ENCODE measurements at places on chromosomes 16 and 17.

- no peak for DNase-seq
Observed at GRCh38 chr17:56603486-56604238, 10.2 kb downstream of the NOG start.

- no peak for DNase-seq
Observed at GRCh38 chr16:68035227-68035626, 12.1 kb downstream of the DUS2 start.

- DNase-seq, result no peak
Observed at GRCh38 chr17:4318596-4318995, 47.9 kb downstream of the UBE2G1 start.

GRCh38 chr17:13788385-13788784, 186.7 kb upstream of the HS3ST3A1 start:
- DNase-seq, result no peak

GRCh38 chr16:58046936-58047335, 21.4 kb downstream of the MMP15 start:
- no peak for DNase-seq

DNA sequence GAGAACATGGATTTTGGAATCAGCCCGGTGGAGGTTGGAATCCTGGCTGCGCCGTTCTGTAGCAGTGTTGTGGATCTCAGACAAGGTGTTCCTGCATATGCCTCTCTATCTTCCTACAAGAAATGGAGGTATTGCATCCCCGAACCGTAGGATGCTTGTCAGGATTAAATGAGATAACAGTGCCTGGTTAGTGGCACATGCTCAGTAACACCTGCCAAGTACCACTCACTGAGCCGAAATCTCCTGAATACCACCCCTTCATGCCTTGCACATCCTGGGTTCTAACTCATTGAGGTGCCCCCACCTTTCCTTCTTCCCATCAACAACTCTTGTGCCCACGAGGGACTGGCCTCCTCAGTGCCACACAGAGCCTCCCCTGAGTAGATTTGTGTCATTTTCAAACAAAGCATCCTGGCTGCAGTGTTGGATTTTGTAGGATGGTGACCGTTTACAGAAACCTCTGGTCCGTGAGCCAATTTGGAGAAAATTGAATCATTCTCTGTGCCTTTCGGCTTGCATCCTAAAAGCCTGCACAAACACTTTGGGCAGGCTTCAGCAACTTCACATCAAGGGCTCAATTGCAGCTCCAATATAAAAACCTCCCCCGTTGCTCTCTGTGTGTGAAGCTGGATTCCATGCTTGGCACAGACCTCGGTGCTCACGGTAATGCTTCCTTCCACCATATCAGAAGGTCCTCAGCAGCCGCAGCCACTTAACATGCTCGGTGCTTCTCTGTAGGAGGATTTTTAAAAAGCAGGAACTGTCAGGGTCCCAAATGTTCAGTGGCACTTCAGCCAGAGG, 84.2 kb downstream of the WWOX start:
- DNase-seq, result no peak

DNA sequence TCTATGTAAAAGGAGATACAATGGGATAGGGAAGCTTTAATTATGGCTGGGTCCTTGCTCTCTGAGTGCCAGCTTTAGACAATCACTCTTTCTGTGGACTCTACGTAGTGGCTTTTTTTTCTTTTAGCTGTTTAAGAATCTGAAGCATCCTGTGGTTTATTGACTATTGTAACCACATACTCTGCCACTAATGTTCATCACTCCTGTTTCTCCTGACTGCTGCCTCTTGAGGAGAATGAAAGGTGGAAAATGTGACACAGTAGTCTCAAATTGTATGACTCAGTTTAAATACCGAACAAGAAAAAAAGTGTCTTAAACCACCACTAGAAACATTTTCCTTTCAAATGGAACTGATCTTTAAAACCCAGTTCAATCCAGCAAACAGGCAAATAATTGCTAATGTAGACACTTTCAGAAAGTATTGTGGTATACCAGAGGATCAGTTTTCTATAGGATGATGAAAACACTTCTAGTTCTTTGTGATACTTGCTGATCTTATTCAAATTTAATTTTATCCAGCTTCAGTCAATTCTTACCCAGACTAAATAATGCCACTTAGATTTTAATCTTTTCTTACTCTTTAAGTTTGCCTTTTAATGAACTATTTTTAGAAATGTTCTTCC, 302.7 kb upstream of the PMFBP1 start:
- peak; percentile 55 for DNase-seq

- DNase-seq, result no peak
Observed at GRCh38 chr17:81150377-81151077, 14.8 kb upstream of the PVALEF start.

DNA sequence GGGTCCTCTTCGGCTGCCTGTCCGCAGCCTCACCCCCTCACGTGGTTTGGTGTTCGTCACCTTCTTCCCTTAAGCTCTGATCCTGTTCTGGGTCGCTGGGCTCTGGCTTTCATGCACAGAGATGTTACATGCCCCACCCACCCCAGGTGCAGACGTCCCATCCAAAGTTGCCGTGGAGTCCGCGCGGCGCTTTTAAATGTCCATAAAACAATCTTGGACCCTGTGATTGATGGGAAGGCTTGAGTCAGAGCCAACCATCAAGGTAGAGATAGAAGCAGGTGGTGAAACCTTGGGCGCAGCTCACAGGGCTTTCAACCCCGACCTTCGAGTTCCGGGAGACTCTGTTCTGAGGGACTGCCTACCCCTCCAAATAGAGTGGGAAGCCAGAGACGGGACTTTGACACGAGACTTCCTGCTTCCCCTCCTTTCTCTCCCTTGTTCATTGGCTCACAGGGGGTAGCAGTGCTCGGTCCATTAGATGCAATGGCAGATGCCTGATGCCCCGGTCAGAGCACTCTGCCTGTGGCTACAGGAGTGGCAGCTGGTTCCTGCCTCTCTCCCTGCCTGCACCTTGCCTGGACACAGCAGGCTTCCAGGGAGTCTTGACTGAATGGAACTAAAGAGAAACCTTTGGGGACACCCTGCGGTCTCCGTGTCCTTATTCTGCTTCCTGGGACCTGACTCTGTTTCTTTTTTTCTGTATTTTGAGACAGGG, 4.0 kb downstream of the ENGASE start:
- no peak for DNase-seq

GRCh38 chr17:39167476-39167875, 1.5 kb upstream of the ARL5C start:
- DNase-seq, result no peak

DNA sequence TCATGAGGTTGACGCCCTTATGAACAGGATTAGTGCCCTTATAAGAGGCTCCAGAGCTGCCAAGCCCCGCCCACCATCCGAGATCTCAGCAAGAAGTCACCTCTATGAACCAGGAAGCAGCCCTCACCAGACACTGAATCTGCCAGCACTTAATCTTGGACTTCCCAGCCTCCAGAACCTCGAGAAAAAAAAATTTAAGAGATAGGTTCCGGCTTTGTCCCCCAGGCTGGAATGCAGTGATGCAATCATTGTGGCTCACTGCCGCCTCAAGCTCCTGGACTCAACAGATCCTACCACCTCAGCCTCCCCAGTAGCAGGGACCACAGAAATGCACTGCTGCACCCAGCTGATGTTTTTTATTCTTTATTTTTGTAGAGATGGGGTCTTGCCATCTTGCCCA, 22.5 kb upstream of the ADCY9 start:
- no peak for DNase-seq

- peak; percentile 70 for DNase-seq
Observed at GRCh38 chr17:77233635-77234334, 93.0 kb downstream of the SEC14L1 start.

DNA sequence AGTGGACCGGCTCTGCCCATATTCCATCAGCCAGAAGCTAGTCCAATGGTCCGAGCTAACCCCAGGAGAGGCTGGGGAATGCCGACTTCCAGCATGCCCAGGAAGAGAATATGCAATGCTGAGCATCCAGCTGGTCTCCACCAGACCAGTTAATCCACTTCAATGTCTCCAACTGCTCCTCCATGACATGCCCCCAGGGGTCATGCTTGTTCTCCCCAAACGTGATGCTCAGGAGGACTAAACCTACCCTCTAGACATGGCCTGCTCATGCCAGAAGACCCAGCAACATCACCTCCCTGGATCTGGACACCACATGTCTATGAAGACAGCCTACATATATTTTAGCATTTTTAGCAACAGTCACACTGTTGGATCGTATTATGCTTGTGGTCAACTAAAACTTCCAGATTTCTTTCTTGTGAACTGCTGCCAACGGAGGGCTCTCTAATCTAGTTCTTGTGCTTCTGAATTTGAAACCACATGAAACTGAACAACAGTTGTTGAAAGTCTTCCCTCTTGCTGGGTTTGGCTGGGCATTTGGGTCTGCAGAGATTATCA, 245.1 kb downstream of the SOX9 start:
- DNase-seq, result no peak

GRCh38 chr17:4474093-4474492, 24.6 kb upstream of the SPNS2 start:
- no peak for DNase-seq

- no peak for DNase-seq
Observed at GRCh38 chr17:17126131-17127110, 79.7 kb downstream of the PLD6 start.

GRCh38 chr16:28531777-28532744, 6.7 kb downstream of the NUPR1 start:
- no peak for DNase-seq

DNA sequence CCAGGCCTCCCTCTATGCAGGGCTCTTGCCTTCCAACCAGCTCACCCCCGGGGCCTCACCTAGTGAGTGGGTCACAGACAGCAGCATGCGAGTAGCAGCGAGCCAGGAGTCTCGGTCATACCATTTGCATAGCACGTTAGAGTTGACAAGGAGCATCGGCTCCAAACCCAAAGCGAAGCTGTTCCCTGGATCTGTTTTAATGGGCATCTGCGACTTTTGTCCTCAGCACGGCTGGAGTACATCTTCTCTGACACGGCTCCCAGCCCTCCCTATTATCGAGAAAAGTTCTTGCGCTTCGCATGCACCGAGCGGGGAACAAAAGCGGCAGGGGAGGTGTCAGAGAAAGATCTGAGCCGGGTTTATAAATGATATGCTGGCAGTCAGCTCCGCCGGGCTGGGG, 253.3 kb downstream of the MAF start:
- no peak for DNase-seq

DNA sequence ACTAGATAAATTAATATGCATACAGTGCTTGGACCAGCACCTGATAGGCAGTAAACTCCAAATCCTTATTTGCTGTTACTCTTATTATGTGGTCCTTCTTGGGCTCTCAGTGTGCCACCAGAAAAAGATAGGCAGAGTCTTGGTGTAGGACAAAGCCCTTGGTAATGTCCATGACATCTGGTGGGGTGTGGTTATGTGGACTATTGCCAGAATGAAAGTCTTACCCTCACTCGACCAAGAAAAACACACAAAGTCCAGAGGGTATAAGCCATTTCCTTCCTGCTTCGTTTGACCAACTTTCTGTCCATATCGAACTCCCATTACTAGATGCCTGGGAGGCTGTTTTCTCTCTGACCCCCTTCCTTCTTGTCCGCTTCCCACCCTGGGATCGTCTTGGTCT, 140.9 kb downstream of the UTP18 start:
- no peak for DNase-seq

DNA sequence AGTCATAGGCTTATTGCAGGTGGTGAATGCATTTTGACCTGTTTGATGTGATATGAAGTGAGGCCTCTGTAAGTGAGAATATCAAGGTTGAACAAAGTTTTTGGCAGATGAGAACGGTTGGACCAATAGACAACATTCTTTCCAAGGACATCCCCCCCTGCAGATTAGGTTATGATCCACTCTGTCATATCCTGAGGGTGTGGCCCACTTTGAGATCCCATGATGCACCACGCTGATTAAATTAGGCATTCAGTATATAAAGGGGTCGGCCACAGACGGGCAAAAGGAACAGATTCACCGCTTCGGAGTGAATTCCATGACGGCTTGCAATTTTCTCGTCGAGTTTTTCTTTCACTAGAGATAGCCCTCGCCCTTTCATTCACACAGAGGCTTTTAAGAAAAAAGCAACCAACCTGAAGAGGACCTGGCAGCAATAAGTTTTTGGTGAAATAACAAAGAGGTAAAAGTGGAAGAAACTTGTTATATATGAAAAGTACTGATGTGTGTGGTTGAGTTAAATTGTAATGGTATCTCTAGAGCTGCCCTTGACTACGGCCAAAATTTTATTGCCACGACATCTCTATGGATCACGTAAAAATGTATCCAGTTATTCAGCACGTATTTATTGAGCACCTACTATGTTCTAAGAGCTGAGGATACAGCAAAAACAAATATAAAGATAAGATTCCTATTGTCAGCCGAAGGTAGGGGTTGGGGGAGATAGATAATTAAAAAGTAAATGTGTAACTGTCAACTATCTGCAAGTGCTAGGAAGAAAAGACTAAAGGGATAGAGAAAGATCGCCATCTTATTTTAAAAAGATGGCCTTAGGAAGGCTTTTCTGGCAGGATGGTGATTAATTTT, 1.7 kb upstream of the RBBP6 start:
- DNase-seq, result peak; percentile 6

DNA sequence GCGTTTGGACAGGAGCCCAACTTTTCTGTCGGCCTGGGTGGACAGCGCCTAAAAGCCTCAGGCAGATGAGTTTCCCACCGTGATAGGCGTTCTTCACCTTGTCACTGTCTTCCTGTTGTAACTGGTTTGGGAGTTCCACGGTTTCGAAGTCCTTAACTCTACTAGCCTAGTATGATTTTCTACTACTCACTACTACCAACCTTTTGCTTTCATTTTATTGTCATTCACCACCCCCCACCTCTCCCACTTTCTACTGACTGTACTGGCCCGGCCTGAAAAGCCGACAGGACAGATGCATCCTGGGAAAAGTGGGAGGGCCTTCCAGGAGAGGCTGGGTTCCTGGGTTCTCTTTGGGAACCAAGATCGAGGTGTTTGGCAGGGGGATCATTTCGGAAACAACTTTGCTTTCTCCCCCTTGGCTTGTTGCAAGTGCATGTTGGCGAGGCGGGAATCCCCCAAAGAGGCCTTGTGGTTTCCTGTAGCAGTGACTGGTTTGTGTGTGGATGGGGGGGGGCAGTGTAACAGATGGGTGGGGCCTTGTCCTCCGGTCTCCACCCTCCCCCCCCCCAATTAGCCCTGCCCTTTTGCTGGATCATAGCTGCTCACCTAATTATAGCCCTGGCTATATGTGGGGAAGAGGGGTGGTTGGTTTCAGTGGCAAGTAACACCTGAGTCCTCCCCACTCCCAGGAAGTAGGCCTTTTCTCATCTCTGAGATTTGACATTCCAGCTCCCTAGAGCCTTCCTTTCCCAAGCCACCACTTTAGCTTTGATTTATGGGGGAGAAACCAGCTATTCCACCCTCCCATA, 1.4 kb downstream of the EIF5A start:
- DNase-seq, result peak; percentile 87

- DNase-seq, result no peak
Observed at GRCh38 chr16:5412731-5413130, 315.1 kb upstream of the EEF2KMT start.

DNA sequence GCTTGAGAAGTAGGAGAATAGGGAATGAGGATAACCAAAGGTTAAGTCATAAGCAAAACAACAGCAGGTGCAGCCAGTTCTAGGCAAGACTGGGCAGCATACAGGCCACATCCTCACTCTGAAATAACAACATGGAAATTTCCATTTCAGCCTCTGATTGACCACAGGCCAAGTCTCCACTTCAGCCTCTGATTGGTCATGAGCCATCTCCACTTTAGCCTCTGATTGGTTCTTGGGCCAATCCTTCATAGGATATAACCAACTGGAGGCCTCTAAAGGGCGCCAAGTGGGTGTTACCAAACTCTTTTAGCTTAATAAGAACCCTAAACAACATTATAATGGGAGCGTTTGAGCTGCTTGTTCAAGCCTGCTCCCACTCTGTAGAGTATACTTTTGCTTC, 512.0 kb downstream of the NPIPA7 start:
- no peak for DNase-seq

- DNase-seq, result peak; percentile 20
Observed at GRCh38 chr16:3999479-4000325, 116.5 kb downstream of the ADCY9 start.

All from activated CD4-positive, alpha-beta T cell treated with anti-CD3 and anti-CD28 coated beads, Interleukin-2, Interleukin-6, amounts not matched to agents 100 ng/mL and 50 ng/mL, durations not matched to agents 16 hours and 8 hours (primary cell).